ENCODE measurements at places on chromosomes 4 and X. TPM values are rescaled to one million over a fixed set of nuclear protein-coding genes. Genes with fewer than 3 reads are reported as not detected.

ATP2B3 gene
- total RNA-seq = not detected

DNA sequence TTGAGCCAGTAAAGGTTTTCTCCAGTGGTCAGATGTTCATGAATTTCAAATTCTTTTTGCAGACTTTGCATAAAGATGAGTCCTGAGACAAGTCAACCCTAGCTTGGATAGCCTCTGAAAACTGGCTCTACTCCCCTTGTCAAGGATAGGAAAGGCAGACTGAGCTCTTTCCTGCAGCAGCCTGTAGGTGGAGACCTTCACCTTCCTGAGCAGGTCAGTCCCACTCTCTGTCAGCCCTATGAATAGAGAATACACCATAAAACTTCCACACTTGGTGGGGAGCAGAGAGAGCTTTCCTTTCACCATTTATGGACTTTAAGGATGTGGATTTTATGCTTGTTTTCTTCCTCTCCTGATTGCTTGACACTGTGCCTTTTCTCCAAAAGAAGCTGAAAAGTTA lies 41.9 kb downstream of the PCDH19 start:
- DNase-seq = peak; percentile 27

- no peak for DNase-seq
Observed at GRCh38 chr4:175351473-175351872, 433.3 kb downstream of the ADAM29 start.

DNA sequence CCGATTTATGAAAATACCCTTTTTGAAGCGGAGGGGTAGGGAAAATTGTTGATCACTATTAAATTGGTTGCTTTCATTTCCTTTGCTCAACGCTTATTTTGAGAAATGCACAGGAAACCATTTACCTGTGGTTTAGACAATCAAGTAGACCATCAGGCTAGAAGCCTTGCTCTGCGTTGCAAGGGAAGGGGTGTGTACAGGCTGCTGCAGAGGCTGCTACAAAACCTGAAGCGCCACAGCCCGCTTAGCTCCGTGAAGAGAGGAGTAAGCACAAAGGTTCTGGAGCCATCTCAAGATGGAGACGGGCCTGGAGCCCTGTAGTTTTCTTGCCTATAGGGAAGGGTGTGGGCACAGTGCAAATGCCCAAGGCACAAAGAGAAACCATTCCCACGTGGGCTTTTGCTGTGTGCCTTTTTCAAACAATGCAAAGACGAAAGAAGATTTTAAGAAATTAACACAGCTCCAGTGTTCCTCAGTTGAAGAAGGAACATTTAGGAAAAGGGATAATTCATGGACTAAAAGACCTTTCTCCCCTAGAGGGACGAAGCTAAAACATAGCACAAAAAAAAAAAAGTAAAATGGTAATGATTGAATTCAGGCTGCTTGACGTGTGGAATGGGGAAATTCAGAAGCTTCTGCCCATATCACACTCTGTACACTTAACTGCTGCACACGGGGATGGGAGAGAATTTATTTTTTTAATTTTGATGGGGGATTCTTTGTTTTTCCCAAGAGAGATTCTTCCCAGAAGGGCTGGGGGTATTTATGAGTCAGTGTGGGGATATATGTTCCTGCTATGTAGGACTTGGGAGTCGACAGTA lies 3.5 kb downstream of the TMSB4X start:
- peak; percentile 58 for DNase-seq

DNA sequence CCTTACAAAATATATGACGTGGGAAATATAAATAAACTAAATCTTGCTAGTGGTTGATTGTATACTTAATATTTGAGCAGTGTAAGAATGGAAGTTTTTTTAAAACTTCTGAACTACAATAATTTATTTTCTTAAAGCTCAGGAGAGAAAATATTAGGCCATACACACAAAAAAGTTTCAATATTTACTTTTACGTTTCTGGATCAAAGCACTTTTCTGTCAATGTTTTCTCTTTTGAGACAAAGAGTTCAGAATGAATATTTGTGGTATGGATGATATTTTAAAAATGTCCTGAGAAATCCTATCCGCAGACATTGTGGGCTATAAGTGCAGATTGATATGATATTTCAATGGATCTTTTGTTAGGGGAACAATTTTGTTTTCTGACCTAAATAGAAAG lies 109.9 kb downstream of the TLL1 start:
- DNase-seq = no peak
